ENCODE measurements at places on chromosomes 5 and 9. TPM values are rescaled to one million over a fixed set of nuclear protein-coding genes. Genes with fewer than 3 reads are reported as not detected.

Gene MRPL22
- 50.0 TPM for total RNA-seq

Gene MEGF9
- 10.3 TPM for total RNA-seq

Gene WHRN
- total RNA-seq, result 10.5 TPM

Gene CDC20B
- 0.28 TPM for total RNA-seq

Gene SAXO1
- 0.43 TPM for total RNA-seq

Gene ELAVL2
- total RNA-seq, result not detected

Gene RABGAP1
- 27.7 TPM for total RNA-seq

Gene SELENOP
- total RNA-seq, result 0.83 TPM

Gene ACOT12
- not detected for total RNA-seq

Gene TRIM32
- total RNA-seq, result 19.3 TPM

Gene PLAC8L1
- total RNA-seq, result not detected

- no peak for DNase-seq
Observed at GRCh38 chr9:34374905-34375552, 1.7 kb downstream of the MYORG start.

GRCh38 chr9:107049046-107049802, 186.3 kb downstream of the ZNF462 start:
- DNase-seq, result no peak

GRCh38 chr5:84281383-84281782, 103.3 kb downstream of the EDIL3 start:
- DNase-seq, result no peak

- DNase-seq, result no peak
Observed at GRCh38 chr5:160071516-160071915, 47.7 kb downstream of the PWWP2A start.

DNA sequence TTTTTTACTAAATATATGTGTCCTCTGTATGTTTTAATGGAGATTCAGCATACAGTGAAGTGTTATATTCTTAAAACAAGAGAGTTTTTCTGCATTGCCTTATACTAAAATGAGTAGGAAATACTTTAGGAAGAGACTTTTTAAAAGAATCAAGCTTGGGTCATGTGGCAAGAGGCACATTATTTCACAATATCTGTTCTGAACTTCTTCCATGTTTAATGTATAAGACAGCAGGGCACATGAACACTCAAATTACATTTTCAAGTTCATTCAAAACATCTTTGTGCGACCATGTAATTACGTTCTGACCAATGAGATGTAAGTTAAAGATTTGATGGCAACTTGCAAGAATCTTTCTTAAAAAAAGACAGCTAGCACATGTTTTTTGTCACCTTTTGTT, 1055.9 kb downstream of the NR2F1-AS1 start:
- no peak for DNase-seq

DNA sequence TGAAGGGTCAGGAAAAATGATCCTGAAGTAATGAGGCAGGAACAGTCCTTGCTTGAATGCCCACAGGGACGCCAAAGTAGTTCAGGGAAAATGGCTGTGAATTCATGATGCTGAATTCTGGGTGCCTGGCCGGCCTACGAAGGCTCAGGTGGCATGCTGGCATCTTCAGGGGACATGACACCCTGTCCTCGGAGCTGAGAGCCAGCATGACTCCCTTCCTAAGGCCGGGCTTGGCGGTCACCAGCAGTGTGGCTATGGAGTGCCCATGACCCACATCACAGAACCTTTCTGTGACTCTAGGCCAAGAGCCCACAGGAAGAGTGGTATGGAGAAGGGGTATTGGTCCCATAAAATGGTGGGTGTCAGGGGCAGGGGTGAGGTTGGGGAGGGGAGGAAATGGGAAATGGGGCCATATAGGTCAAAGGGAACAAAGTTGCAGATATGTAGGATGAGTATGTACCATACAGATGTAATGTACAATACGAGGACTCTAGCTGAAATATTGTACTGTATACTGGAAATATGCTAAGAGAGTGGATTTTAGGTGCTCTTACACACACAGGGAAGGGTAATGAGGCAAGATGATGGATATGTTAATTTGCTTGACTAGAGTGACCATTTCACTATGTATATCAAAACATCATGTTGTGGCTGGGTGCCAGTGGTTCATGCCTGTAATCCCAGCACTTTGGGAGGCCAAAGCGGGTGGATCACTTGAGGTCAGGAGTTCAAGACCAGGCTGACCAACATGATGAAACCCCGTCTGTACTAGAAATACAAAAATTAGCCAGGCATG, 202.8 kb upstream of the KLF9 start:
- no peak for DNase-seq

DNA sequence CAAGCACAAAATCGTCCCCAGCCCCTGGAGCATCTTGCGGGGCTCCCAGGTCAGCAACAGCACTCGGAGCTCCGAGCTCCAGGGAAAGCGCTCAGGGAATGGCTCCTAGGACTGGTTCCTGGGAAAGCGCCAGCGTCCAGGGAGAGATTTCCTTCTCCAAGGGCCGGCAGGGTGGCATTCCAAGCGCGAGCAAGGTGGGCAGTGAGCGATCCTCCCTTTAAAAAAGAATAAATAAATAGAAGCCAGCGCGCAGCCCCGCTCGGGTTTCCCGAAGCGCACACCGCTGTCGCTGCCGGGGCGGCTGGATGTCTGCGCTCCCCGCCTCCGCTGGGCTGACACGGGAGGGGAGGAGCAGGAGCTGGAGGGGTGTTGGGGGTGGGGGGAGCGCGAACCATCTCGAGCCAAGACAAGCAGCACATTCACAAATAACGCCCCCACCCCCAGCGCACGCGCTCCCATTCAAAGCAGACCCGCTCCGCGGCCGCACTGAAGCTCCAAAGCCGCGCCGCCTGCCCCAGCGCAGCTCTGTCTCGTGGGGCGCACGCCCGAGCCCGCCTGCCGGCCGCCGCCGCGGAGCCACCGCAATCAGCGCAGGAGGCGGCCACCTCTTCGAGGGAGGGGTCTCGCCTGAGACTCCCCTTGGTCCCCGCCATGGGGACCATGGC, 327.4 kb downstream of the SH3GL2 start:
- no peak for DNase-seq

- no peak for DNase-seq
Observed at GRCh38 chr5:177369645-177370440, 12.1 kb downstream of the RGS14 start.

DNA sequence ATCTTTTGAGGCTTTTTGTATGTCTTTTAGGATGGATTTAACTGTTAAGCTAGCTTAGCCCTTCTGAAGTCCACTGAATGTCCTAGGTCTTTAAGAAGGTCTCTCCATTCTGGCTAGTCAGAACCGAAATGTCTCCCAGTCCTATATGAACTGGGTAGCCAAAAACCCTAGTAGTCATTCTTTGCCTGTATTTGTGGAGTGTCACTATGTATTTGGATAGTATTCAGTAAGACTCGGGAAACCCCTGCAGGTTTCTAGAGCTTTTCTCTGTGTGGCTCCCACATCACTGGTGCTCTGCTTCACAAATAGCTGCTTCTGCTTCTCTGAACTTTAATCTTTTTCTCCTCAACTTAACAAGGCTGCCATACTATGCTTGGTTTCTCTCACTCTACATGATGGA, 68.0 kb downstream of the RIC1 start:
- no peak for DNase-seq

- no peak for DNase-seq
Observed at GRCh38 chr5:143537056-143537455, 133.6 kb upstream of the NR3C1 start.

DNA sequence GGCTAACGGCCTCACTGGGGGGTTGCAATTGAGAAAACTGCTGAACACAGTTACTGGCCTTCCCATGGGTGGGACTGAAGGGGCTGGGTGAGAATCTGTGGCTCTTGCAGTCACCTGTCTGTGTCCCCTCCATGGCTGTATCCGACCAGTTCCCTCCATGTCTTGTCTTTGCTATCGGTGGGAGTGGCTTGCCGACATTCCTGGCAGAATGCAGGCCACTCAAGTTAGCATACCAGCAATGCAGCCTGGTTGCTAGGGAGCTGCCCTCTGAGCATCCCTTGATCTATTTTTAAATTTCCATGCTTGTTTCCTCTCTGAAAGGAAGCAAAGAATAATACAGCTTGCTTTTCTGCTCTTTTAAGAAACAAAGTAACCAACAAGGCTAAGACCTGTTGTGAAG, 1509.7 kb upstream of the WWC1 start:
- DNase-seq, result no peak

- no peak for DNase-seq
Observed at GRCh38 chr5:32572778-32573480, 12.4 kb upstream of the SUB1 start.

GRCh38 chr5:92402956-92403702, 1020.0 kb upstream of the ARRDC3 start:
- no peak for DNase-seq

- no peak for DNase-seq
Observed at GRCh38 chr9:19995619-19996018, 206.8 kb upstream of the SLC24A2 start.

DNA sequence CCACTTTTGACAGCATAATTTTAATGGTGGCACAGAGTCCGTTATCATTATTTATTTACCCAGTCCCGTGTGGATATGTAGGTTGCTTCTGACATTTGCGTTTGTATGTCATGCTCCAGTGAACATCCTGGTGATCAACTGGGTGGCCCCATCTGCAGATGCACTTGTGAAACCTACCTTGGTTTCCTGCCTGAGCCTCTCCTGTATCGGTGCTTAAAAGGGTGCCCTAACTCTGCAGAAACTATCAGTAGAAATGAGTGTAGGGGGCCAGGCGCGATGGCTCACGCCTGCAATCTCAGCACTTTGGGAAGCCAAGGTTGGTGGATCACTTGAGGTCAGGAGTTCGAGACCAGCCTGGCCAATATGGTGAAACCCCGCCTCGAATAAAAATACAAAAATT, 92.1 kb upstream of the IER5L start:
- DNase-seq, result peak; percentile 63

DNA sequence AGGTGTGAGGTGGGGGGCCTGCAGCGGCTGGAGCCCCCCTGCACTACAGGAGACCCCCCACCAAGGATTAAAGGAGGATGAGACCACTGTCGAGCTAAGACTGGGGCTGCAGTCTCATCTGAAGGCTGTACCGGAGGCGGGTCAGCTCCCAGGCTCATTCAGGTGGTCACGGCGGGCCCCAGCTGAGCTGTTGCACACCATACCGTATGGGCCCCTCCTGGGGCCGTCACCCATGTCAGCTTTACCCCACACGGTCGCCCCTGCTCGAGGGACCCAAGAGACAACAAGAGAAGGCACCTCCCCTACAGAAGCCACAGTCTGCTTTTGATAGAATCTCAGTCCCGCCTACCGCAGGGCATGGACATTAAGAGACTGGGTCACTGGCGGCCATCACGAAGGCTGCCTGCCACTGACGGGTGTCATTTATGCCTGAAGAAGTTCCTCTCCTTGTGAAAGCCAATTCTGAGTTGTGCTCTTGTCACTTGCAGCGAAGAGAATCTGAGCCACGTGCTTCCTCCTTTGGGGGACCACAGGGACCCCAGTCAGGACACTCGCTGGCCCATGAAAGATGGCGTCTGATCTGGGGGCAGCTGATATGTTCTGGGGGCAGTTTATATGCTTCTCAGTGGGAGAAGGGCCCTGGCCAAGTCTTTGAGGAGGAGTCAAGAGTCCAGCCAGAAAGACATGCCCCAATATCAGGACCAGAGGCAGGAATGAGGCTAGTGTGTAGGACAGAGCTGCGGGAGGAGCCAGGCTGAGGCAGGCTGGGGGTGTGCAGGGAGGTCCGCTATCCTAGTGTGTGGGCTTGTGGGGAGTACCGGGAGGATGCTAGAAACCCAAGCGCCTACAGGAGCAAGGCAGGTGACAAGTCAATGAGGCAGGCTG, 102.4 kb downstream of the ZNF354C start:
- DNase-seq, result peak; percentile 4

GRCh38 chr9:107480386-107480789, 9.2 kb downstream of the KLF4 start:
- DNase-seq, result no peak

Measured in activated naive CD8-positive, alpha-beta T cell treated with anti-CD3 and anti-CD28 coated beads, Interleukin-2, amount 10 ng/mL, durations not matched to agents 7 days and 5 days (primary cell).